NK-92 treated with Interleukin-12 subunit alpha and Interleukin-12 subunit beta, amount 100 ng/mL, for 24 hours (cell line): ENCODE measurements at places on chromosomes 7 and 10.

DNA sequence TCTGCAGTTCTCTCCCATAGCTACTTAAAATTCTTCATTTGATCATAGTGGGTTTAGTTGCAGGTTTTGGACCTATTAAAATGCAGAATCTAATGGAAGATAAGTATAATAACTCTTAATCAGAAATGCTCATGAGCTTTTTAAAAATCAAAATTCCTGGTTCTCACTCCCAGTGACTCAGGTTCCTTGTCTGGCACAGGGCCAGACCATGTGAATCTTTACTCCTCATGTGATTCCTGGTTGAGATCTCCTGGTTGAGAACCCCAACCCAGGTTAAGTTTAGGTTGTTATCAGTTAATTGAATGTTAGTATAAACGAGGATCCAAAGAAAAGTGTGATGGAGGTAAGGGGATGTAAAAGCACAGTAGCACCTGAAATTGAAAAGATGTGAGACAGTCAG, 17.5 kb upstream of the TRUB1 start:
- no peak for DNase-seq

GRCh38 chr10:101140950-101141615, 10.0 kb downstream of the TLX1 start:
- DNase-seq: no peak

GRCh38 chr7:150784120-150784736, 15.9 kb downstream of the TMEM176B start:
- no peak for DNase-seq

DNA sequence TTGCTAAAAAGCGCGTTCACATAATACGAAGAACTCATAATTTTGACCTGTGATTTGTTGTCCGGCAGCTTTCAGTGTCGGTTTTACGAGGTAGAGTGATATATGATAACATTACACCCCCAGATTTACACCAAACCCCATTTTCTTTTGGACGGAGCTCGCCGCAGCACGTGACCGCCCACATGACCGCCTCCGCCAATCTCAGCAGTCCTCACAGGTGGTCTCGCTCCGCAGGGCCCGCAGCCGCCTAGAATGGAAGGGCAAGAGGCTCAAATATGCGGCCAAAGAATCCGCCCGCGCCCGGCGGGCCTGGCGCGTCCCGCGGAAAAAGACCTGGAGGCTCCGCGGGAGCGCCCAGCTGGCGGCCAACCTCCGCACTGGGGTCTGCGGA, at the start of gene HOXA7:
HOXA7 (minus strand) TSS at position 168 of the 391 bp plus-strand sequence; CDS start at position 38, 130 bp downstream.
- peak; percentile 65 for DNase-seq

DNA sequence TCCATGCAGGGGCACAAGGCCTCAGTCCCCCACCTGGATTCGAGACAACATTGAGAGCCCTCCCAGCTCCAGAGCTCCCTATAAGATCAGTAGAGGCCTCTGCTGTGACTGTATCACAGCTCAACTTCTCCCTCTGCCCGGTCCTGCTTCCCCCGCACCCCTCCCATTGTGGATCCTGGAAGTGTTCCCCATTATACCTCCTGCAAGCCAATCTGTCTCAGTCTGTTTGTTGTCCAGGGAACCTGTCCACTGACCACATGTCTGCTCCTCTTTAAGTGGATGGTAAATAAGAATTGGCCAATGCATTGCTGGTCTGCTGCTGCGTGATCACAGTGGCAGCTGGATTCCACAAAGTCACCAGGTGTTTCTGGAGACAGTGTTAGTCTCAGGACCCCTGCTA, 259.7 kb upstream of the HABP2 start:
- no peak for DNase-seq

- no peak for DNase-seq
These were observed 143.6 kb downstream of the GPR85 start for GRCh38 chr7:112942981-112943380.

- DNase-seq: no peak
These were observed 147.0 kb upstream of the FAM20C start for GRCh38 chr7:45106-46090.

DNA sequence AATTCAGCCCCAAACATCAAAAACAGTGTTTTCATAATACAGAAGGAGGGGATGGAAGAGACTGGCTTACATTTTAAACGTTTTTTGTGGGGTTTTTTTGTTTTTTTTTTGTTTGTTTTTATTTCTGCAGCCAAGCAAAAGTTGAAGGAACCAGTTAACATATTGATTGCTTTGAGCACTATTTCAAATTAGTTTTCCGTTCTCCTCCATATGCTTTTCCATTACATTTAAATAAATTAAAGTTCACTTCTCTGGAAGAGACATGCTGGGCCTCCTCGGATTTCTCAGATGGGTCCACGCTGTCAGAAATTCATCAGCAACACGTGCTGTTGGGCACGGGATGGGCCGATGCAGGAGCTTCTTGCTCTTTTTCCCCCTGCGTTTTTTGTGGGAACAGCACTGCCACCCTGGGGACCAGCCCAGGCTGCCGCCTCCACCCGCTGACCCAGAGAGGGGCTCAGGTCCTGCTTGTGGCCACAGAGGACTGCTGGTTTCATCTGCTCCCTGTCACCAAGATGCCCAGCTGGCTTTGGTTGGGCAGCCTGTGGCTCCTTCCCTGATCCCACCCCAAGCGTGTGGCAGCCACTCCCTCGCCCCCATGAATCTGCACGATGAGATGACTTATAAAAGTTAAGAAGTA, 67.7 kb upstream of the CHST15 start:
- DNase-seq: no peak

- DNase-seq: no peak
These were observed 27.1 kb downstream of the YKT6 start for GRCh38 chr7:44227911-44228310.
